ENCODE measurements at places on chromosomes 11 and 22.

- peak; percentile 61 for DNase-seq
Measured at GRCh38 chr11:61293867-61294716, 1.0 kb downstream of the VWCE start.

- DNase-seq = no peak
Measured at GRCh38 chr11:16874275-16874975, 136.0 kb downstream of the C11orf58 start.

DNA sequence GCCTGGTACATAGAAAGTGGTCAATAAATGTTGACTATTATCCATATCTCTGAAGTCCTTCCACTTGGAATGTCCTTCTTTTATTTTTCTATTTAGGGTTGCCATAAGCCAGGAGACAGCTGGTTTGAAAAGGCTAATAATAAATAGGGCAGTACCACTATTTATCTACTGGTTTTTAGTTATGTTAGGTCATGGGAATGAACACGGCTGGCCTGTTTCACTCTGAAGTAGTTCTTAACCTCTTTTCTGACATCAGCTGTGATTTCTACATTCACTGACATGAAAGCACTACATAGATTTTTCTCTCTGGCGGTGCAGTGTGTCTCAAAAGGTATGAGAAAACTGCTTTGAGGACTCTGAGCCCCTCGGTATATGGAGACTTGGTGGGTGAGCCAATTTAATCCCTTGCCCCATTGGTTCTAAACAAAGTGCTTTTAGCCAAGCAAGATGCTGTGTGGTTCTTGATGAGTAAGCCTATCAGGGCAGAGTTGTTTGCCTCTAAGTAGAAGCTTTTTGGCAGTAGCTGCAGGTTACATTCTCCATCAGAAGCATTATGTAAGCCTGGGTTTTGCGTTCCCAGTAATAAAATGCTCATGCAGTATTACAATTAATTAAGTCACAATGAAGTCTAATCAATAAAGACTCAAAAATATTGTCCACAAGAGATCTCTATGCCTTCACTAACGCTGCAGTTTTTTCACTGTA, 48.7 kb upstream of the APOA1 start:
- no peak for DNase-seq

DNA sequence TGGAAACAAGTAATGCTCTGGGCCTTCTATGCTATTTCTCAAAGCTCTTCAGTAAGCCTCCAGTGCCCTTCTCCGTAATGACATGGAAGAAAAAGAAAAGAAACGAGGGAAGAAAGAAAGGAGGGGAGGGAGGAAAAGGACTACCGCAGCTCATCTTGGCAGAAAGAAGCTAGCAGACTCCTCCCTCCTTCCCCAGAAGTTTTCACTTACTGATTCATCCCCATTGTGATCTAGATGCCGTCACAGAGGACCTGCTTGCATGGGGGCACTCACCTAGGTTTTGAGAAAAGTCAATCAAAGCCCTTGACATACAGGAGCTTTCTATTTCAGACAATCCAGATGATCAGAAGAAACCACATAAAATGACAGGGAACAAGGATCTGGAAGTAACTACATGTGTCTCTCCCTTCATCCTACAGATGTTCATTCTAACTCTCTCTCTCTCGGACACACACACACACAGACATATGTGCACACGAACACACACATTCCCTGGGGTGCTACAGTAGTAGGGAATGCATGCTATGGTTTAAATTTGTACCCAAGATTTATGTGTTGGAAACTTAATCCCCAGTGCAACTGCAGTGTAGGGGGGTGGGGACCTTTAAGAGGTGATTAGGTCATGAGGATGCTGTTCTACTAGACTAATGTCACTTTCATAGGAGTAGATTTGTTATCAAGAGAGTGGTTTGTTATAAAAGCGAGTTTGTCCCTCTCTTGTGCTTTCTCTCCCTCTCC, 37.6 kb upstream of the RCN1 start:
- no peak for DNase-seq

- peak; percentile 81 for DNase-seq
Measured at GRCh38 chr22:39999144-39999757, 4.5 kb downstream of the FAM83F start.

DNA sequence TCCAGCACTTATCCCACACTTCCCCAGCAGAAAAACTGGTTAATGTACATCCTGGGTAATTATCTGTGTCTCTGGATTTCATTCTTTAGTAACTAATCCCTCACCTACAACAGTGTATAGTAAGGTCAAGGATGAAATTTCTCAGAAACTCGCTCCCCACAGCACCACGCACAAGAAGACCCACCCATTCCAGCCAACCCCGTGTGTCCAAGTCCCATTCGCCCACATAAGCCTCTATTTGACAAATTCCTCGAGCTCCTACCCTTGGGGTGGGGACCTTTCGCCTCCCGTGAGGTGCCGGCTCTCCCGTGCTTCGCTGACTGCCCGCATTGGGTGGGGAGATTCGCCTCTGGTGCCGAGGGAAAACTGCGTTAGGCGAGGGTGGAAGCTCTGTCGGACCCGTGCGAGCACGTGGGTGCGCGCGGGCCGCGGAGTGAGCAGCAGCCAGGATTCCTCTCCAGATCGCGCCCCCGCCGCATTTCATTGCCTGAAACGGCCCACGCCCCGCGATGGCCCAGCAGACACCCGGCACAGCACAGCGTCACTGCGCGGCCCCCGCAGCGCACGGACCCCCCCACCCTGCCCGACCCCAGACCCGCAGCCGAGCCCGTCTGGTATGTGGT, 866 bp downstream of the EXPH5 start:
- peak; percentile 50 for DNase-seq

GRCh38 chr11:28592141-28592540, 484.0 kb downstream of the METTL15 start:
- DNase-seq = no peak

DNA sequence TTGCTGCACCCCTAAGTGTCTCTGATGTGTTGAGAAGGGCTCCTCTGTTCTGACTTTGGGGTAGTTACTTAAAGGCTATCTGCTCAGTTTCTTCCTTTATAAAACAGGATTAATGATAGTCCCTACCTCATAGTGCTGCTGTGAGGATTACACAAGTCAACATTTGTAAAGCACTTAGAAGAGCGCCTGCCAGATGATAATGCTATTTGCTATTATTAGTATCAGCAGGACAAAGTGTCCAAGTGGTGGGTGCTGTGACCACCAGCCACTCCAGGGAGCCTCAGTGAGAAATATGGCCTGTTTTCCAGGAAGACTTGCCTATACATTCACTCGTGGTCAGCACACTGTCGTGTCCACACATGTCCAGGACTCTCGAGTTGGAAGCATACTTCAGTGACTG, 16.2 kb downstream of the POU2F3 start:
- no peak for DNase-seq

DNA sequence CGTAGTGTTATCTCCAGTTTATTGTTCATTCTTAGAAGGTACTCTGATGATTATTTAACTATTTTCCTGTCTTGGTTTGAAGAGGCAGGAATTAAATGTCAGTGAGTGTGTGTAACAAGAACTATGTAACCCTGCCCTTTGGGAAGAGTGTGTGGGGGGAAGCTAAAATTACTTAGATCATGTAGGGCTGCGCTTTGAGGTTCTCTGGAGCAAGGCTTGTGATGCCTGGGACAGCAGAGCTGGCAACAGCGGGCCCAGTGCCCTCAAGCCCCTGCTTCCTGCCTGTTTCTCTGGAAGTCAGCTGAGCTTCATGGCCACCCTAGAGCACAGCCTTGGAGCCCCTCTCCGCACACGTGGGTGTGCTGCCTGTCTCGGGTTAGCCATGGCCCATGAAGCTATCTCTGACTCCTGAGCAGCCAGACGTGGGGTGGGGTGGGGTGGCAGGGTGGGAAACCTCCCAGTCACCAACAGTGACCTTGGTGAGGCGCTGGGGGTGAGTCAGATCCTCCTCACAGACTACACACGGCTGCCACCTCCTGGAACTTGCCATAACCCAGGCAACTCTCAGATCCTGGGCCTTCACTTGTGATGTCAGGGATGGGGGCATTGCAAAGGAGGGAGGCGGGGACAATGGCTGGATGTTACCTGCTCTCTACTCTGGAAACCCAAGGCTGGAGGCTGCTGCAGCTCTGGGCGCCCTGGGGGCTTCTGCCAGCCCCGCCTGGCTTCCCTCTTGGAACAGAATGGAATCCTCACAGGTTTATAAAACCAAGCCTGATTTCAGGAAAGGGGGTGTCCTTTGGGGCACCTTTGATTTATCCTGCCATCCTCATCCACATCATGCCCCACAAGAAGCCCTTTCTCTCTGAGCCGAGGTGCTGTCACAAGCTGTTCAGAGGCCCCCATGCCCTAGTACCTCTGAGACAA, 88.6 kb downstream of the SNX19 start:
- no peak for DNase-seq

Data from left lobe of liver (tissue), 2 donors.